ENCODE measurements at places on chromosomes 11 and 22. TPM values are rescaled to one million over a fixed set of nuclear protein-coding genes. Genes with fewer than 3 reads are reported as not detected.

Gene FAM118B
- total RNA-seq, result 18.9 TPM

Gene OR5B2
- not detected for total RNA-seq

Gene CDC45
- 2.0 TPM for total RNA-seq

DNA sequence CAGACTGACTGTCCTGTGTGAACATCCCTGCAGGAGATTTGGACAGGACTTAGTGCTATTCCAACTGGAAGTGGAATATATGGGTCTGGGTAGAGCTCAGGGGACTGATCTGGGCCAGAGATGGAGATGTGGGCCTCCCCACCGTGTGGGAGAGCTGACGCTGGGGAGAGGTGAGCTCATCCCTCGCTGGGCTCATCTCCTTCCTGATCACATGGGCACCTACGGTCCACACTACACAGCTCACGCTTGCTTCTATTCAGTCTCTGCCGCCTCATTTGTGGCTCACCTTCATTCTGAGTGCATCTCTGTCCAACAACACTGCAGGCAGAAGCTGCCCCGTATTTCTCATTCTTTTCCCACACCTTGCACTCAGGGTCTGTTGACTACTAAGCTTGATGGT lies 16.6 kb upstream of the RAB1B start:
- H3K27me3 ChIP-seq, result no peaks in the 10 kb centered on the region
- no peak for DNase-seq
- H3K27ac ChIP-seq, result no peak overlapping the region
- no peak overlapping the region for H3K4me3 ChIP-seq

DNA sequence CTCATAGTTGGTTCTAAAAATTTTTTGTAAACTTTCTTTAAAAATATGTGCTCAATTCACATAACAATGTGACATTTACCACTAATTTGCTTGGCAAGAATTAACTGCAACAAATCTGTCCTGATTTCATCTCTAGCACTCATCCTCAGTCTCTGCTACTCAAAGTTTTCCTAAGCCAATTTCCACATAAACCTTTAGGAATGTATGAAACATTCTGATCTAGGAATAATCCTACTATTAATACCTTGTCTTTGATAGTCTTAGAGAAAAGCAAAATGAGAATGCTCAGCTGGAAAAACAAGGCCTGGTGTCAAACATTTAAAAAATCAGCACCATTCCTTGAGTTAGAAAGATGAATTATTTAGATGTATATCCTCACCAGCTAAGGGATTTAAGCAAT lies 114.3 kb downstream of the CD44 start:
- no peaks in the 10 kb centered on the region for H3K4me1 ChIP-seq
- DNase-seq, result no peak
- no peaks in the 10 kb centered on the region for H3K27me3 ChIP-seq
- no peak overlapping the region for H3K4me3 ChIP-seq
- H3K36me3 ChIP-seq, result no peaks in the 10 kb centered on the region

DNA sequence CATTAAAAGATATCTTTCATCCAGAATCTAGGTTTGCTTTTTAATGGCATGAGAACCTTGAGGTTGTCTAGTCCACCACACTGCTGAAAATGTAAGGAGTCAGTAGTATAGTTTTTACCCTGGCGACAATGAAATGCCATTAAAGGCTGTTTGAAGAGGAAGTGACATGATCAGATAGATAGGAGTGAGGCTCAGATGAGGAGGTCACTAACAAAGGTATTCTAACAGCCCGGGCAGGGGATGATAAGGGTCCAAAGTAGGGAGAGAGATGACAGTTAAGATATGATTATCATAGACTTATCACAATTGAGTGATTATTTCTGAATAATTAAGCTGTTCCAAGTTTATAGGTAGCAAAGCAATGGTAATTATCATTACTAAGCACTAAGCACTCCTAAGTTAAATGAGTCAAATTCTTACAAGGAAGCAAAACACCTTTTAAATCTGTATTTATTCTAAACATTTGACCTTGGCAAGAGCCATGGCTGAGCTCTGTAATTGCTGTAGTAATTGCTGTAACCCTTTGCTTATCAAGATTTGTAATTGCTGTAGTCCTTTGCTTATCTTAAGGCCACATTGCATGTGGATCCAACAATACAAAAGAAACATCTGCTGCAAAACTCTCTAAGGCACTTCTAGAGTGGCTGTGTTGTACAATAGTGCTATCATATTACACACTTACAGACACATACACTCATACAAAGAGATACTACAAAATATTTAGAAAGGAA lies 92.6 kb downstream of the ENTHD1 start:
- no peak overlapping the region for H3K4me3 ChIP-seq
- H3K27ac ChIP-seq, result no peak overlapping the region
- no peaks in the 10 kb centered on the region for H3K36me3 ChIP-seq
- H3K4me1 ChIP-seq, result no peaks in the 10 kb centered on the region
- H3K27me3 ChIP-seq, result no peaks in the 10 kb centered on the region

GRCh38 chr11:3747704-3748103 lies 49.6 kb downstream of the NUP98 start:
- H3K4me1 ChIP-seq, result peaks cover under 1% of the 10 kb centered on the region
- peaks cover 12% of the 10 kb centered on the region for H3K36me3 ChIP-seq

DNA sequence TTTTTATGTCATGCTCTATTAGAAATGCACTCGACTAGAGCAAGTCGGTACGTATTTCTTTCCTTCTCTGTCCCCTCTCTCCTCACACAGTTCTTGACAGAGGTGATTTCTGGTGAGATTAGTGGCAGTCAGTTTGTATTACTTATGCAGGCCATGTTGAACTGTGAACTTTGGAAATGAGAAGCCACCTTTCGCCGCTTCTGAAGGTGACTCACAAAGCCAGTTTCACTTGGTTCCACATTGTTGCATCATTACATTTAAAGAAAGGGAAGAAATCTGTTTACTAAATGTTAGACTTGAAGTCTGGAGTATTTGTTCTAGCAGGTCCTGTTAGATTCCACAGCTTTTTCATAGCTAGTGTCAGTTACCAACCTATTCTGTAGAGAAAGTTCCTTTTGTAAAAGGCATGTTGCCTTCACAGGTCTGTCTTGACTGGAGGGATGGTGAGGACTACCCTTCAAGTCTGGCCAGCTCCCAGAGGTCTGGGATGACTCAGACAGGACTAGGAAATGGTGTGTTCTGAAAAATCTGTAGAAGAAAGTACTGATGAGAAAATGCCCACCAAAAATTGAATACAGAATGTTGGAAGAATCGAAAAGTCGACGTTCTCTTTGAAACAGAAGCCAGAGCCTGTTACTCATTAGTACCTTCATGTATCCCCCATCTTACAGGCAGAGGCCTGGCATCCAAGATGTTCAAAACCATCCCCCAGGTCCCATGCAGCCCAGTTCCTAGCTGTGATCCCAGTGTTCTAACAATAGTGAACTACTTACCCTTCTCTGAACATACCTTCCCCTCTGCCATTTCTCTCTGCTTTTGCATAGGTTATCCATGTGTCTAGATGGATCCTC lies 181.4 kb downstream of the DBX1 start:
- H3K27me3 ChIP-seq, result peaks cover 2% of the 10 kb centered on the region
- no peaks in the 10 kb centered on the region for H3K4me1 ChIP-seq
- peak; percentile 46 for DNase-seq
- H3K4me3 ChIP-seq, result no peak overlapping the region
- H3K36me3 ChIP-seq, result no peaks in the 10 kb centered on the region

DNA sequence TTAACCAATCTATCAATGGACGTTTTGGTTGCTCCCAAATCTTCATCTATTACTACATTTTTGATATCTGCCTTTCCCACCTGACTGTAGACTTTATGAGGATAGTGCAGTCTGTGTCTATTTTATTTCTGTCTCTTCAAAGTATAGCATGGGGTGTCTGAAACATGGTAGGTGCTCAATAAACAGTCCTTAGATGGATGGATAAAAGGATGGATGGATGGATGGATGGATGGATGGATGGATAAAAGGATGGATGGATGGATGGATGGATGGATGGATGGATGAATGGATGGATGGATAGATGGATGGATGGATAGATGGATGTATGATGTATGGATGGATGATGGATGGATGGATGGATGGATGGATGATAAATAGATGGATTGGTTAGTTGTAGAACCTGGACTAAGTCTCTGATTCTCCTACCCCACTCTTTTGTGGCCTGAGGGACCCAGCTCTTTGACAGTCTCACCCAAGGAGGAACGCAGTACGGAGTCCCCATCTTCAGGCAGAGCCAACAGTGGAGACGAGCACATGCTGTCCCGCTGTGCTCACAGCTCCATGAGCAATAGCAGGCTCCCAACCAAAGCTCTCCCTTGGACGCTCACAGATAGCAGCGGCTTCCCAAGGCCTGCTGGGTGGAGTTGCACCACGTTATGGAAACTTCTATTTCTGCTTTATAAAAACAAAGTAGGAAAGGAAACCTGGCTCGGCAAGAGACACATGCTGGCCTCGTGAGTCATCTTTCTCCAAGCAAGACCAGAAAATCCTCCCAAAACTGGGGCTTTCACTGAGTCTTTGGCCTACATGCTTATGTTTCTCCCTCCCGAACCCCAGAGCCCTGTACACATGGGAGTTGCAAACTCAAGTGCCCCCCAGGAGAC lies 448.0 kb downstream of the MIAT start:
- no peaks in the 10 kb centered on the region for H3K4me1 ChIP-seq
- H3K4me3 ChIP-seq, result no peak overlapping the region
- no peak for DNase-seq
- H3K27me3 ChIP-seq, result no peaks in the 10 kb centered on the region

DNA sequence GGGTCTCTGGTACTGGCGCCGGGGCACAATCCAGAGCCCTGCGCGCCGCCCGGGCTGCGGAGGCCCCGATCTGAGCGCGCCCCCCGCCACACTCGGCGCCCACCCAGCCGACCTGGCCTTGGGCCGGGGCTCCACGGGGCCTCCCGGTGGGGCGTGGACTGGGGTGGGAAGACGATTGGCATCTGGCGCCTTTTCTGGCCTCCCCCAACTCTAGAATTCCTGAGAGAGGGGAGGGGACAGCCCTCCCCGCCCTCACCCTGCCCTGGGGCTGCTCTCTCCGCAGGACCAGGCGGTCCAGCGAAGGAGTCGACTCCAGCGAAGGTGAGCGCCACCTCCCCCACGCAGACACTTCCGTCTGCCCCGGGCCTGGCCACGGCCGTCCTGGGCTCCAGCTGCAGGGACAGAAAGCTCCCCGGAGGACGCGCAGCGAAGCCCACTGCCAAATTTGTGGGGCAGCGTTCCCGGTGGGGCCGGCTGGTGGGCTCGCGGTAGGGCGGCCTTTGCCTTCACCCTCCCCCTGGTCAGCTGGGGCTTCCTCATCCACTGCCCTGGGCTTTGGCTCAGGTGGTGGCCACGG lies 593 bp downstream of the SSH3 start:
- DNase-seq, result no peak
- no peaks in the 10 kb centered on the region for H3K27me3 ChIP-seq
- H3K4me3 ChIP-seq, result peak overlapping the region; percentile 85
- H3K36me3 ChIP-seq, result peaks cover 9% of the 10 kb centered on the region
- H3K4me1 ChIP-seq, result peaks cover 13% of the 10 kb centered on the region
- peak overlapping the region; percentile 91 for H3K27ac ChIP-seq

DNA sequence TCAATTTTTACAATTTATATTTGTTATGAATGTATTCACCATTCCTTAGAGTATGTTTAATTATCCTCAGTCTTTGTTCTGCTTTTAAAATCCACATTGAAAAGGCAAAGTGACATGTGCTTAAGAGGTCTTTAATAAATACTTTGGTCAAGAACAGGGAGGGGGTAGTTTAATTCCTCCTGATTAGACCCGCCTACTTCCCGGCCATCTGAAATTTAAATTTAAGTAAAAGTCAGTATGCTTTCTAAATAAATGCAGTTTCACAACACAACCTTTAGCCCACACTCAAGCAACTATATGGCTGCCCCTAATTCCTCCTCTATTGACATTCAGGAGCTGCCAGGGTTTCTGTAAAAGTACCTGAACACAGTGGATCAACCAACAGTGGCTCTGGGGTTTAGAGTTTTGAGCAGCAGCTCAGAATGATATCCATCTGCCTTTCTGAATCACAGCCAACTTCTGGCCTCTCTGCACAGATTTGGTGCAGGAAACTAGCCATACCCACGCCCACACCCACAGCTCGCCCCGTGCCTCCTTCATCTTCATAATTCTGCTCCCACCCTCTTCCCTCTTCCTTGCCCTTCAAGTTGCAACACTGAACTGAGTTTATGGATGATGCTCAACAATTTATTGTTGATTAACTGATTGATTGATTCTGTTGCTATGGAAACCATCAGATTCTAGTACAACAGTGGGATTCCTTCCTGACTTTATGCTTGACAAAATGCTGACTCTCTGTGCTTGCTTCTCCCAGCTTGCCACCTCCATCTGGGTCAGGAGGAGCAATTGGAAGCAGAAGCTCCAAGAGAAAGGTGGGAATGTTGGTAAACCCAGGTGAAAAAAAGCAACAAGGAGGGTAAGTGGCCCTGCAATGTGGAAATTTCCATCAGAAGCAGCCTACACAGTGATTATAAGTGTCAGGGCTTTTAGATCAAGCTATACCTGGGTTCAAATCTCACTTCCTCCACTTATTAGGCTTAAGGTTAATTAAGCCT lies 70.8 kb downstream of the PANX1 start:
- no peak overlapping the region for H3K27ac ChIP-seq
- H3K4me3 ChIP-seq, result no peak overlapping the region
- no peaks in the 10 kb centered on the region for H3K36me3 ChIP-seq
- no peaks in the 10 kb centered on the region for H3K27me3 ChIP-seq
- DNase-seq, result no peak

GRCh38 chr11:35182317-35182939 lies 43.5 kb downstream of the CD44 start:
- peaks cover 9% of the 10 kb centered on the region for H3K4me1 ChIP-seq
- no peak overlapping the region for H3K27ac ChIP-seq
- H3K36me3 ChIP-seq, result no peaks in the 10 kb centered on the region
- peak; percentile 39 for DNase-seq
- no peaks in the 10 kb centered on the region for H3K27me3 ChIP-seq

DNA sequence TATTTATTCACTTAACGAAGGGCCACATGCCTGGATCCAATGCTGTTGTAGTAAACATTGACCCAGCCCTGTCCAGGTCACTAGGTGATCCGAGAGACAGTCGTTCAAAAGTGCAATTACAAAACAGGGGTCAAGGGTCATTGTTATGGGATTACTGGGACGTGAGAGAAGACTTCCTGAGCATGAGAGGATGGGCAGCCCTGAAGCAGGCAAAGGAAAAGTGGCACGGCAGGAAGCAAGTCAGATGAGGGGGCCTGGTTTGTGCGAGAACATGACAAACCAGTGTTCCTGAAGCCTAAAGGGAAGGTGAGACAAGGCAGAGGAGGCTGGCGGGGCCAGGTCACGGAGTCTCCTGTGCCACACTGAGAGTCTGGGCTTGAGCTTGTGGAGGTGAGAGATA lies 15.8 kb upstream of the MMP20 start:
- H3K4me1 ChIP-seq, result no peaks in the 10 kb centered on the region
- H3K4me3 ChIP-seq, result no peak overlapping the region
- no peaks in the 10 kb centered on the region for H3K27me3 ChIP-seq

Data from prostate gland (tissue), 2 donors.